ENCODE measurements at places on chromosomes 5 and 9.
A peak's percentile ranks its signal among the peaks of the same experiment; 100 is the strongest.

DNA sequence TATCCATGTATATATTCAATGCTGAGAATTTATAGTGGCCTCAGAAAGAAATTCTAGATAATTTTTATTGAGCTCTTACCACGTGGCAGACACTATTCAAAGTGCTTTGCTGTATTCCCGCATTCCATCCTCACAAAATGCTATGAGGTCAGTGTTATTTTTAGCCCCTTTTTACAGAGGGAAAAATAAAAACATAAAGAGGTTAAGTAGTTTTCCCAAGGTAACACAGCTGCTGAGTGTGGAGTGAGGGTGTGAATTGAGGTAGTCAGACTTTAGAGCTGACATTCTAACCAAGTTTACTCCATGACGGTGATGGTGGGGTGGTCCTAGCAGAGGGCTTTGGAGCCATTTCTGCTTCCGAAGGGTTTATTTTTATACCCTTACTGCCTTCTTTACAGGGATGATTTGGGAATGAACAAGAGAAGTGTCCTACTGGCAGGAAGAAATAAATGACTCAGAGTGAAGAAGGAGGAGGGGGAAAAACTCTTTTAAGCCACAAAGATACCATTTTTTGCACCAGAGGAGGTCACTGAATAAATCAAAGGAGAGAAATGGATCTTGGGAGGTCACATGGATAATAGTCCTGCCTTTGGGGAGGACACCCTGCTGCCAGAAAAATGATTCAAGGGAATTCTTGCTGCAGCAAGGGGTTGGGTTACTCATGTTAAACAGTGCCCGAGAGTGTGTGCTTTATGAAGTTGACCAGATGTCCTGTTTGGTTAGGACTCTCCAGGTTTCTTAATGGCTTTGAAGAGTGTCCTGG, 76.1 kb downstream of the HMHB1 start:
- DNase-seq: no peak

GRCh38 chr9:69981686-69982445, 61.8 kb upstream of the MAMDC2 start:
- no peak for DNase-seq

- DNase-seq: no peak
Measured at GRCh38 chr9:2791246-2791645, 52.6 kb downstream of the PUM3 start.

DNA sequence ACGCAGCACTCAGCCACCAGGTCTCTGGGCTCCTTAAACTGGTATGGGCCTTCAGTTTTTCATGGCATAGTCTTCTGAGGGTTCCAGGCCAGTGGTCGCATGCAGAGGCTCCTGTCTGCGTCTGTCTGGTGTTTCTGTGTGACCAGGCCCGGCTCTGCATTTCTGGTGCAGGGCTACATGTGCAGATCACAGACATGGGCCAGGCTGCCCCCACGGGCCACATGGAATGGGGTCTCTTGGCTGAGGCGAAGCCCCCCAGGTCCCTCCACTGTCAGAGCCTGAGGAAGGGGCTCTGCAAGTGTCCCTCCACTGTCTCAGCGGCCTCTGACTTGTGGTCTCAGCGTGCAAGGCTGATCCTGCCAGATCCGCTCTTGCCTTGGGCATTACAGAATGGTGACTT, 15.6 kb upstream of the CARD19 start:
- DNase-seq: peak; percentile 11

DNA sequence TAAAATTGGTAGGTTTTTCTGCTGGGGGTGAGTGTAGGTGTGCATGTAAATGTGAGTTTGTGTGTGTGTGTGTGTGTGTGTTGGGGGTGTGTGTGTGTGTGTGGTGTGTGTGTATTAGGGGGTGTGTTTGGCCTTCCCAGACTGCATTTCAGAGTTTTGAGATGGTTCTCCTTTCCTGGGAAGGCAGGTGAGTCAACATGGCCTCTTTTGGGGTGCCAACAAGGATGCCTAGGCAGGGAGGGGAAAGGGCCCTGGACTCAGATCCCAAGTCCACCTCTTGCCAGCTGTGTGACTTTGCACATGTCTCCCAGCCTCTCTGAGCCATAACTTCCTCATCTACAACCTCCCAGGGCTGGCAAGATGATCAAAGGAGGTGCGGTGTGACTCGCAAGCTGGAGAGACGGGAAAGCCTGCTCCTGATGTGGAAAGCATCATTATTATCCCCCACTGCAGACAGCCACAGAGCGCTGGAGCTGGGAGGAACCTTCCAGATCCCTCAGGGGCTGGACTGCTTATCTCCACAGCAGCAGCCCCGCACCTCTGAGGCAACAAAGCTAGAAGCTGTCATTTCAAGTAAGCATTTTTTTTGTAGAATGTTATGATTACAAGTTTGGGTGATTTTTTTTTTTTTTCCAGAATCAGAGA, 63.5 kb upstream of the TBC1D2 start:
- DNase-seq: no peak

GRCh38 chr5:135533334-135533733, 2.4 kb downstream of the NEUROG1 start:
- DNase-seq: no peak

- DNase-seq: no peak
Measured at GRCh38 chr5:137201876-137202275, 297.2 kb downstream of the SPOCK1 start.

GRCh38 chr5:87277279-87277835, 9.7 kb downstream of the RASA1 start:
- no peak for DNase-seq

DNA sequence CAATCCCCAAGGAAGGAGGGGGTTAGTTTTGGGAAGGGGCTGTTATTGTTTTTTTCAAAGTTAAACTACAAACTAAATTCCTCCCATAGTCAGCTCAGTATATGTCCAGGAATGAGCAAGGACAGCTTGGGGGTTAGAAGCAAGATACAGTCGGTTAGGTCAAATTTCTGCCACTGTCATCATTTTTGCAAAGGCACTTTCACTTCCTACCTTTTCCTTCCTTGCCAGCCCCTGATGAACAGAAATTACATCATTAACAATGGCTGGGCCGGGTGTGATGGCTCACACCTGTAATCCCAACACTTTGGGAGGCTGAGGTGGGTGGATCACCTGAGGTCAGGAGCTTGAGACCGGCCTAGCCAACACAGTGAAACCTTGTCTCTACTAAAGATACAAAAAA, 51.5 kb upstream of the HRH2 start:
- no peak for DNase-seq

- DNase-seq: no peak
Measured at GRCh38 chr5:77900691-77901090, 124.6 kb upstream of the TBCA start.

DNA sequence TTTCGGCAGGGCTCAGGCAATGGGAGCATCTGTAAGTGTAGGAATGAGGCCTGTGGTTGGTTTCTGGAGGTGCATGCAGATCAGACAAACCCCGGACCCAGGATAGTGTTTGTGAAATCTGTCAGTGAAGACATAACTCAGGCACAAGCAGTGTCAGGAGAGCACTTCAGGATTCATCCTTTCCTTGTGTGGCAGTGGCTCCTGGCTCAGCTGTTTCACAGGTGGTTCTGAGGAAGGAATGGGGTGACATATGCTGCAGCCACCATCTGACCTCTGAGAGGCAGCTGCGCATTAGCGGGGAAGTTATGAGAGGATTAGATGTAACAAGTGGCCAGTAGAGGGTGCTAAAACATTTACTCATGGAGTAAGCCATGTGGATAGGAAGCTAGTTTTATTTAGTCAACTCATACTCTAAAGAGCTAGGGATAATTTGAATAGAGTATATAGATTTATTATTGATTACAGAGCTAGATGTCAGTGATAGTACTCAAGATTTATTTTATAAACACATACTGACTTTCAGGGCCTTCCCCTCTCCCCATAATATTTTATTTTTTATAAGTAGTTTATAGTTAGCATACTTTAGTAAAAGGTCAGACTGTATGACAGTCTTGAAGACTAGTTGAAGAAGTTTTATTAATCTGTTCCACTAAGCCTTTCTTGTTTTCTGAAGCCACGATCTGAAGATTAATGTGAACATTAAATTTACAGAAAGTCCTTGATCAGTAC, 28.4 kb downstream of the NNT start:
- peak; percentile 22 for DNase-seq

GRCh38 chr5:32585446-32586275, at the start of gene SUB1:
TSS of gene SUB1 (plus strand) at chr5:32585557. CDS start at chr5:32588513, 2,956 bp downstream.
- peak; percentile 92 for DNase-seq

DNA sequence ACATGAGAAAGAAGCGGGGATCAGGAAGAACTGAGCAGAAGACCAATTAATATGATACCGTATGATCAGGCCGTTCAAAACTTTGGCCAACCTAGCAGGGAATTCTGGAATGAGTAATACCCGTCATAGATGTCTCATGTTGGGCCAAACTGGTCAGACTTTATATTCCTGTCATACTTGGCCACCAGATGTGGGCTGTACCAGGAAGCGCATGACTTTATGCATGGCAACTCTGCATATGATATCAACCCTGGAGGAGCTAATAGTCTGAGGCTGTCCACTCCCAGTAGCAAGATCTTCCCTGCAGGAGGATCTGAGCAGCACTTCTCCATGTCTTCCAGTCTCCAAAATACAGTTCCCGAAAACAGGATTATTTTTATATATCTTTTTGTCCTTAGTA, 68.5 kb upstream of the NAA35 start:
- no peak for DNase-seq

DNA sequence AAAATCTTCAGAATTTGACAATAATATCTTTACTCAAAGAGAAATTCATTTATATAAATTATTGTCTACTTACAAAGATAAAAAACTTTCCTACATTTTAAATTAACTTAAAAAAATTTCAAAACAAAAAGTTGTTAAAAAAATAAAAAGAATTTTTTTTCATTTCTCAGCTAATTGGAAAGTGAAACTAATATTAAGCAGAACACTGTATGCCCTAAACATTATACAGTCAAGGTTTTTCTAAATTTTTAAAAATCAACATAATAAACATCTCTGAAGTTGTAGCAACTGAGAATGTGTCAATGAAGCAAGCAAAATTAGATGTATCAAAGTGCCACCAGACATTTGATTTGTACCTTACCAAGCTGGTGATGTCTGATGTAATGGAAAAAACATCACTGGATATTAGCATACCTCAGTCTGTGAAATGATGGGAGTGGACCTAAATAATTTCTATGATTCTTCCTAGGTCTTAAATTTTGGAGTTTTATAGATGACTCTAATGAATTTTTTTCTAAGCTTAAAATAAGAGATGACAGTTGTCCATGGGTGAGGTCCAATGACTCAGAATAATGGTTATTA, 290.1 kb downstream of the ADAMTS6 start:
- DNase-seq: no peak

- no peak for DNase-seq
Measured at GRCh38 chr5:149011084-149011483, 51.8 kb downstream of the SH3TC2 start.

DNA sequence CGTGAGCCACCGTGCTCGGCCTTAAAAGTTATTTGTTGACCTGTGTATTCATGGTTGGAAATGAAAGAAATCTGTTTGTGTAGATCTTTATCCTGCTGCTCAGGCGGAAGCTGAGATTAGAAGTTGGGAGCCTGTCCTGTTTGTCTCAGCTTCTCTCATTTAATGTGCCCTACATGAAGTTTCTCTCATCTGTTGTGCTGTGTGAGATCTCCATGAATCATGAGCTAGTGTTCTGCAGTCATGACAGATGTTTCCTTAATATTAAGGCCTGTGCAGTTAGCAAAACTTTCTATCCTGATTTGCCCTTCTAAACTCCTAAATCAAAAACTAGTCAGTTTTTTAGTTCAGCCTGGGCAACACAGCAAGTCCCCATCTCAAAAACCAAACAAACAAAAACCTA, 59.5 kb downstream of the FAM78A start:
- DNase-seq: no peak

- no peak for DNase-seq
Measured at GRCh38 chr5:135546101-135546500, 10.3 kb upstream of the NEUROG1 start.

DNA sequence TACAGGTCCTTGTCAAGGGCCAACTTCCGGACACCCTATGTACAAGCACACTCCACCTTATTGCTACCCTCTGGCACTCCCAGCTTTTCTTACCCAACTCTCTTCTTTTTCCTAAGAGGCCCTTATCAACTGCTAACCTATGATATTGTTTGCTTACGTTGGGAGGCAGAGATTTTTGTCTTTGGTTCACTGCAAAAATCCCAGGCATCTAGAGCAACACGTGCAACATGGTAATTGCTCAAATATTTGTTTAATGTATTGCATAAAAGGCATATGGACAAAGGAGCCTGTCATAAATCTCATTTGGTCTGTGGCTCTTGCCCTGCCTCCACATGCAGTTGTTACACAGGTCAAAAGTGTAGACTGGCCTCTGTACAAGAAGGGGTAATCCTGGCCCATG, 35.8 kb upstream of the ATP10B start:
- DNase-seq: no peak

- no peak for DNase-seq
Measured at GRCh38 chr5:66255714-66256113, 111.6 kb downstream of the SREK1 start.

DNA sequence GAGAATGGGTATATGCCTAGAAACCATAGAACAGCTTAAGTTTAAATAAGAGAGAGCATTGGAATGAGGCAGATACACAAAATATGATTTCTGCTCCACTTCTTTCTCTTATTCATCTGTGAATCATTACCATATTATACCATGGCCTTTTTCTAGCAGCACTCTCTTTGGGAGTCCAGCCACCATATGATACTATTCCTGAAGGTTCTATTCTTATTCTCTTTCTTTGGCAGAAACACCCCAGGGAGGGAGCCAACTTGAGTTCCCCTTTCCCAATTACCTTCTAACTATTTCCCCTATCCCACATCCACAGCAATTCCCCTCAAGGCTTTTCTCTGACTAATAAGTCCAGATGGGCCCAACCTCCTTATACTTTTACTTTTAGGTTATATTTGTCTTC, 55.9 kb downstream of the NDUFAF2 start:
- DNase-seq: no peak

DNA sequence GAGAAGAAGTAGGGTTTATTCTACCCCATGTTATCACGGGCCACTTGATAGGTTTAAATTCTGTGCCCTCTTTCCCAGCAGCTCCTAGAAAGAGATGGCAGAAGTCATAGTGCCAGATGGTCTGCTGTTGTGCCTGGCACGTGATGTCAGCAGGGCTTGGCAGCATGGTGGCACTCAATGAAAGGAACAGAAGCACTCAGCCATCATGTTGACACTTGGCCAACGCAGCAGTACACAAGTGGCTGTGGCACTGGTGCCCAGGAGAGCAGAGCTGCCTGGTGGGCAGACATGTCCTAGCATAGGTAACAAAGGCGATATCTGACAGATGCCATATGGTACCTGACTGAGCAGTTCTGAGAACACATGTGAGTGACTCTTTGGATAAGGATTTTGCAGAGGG, 796.4 kb upstream of the ACO1 start:
- no peak for DNase-seq

DNA sequence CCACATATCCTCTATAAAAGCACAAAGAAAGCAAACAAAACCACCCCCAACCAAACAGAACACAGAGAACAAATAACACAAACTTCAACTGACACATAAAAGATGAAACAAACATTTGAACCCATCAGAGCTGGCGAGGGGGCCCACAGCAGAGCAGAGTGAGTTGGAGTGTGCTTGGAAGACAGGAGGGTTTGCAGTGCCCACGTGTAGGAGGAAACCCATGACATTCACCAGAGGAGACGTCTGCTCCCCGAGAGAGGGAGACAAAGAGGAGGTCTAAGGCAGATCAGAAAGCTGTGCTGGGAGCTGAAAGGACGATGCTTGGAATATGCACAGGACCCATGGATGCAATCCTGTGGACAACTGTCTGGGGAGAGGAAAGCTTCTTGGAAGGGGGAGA, 27.0 kb downstream of the MRPL36 start:
- DNase-seq: no peak
